ENCODE measurements at places on chromosomes 2 and 18.

DNA sequence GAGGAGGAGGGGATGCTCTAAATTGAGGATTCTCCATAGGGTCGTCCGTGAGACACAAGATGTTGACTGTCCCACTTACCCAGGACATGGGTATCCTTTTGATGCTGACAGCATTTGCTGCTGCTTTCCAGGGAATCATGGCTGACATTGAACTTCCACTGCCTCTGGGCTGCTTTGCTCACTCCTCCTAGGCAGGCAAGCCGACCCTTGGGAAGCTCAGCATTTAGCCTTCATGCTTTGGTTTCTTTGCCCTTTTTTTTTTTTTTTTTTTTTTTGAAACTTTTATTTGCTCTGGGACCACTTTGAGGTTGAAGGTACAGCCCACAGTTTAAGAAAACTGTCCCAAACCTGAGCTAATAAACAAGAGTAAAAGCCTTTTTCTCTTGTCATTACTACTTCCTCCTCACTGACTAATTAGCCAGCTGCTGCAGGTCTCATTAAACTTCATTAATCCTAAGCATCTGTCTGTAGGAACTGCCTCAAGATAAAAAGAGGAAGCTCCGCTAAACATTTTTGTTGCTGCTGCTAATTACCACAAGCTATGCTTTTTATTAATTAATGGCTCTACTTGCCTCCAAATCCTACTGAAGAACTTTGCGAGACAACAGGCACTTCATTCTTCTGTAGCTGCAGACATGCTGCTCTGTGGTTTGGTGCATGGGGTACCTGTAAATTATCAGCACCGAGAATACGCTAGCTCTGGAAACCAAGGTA lies 125.4 kb downstream of the SPTBN1 start:
- H3K36me3 ChIP-seq = peaks cover 79% of the 10 kb centered on the region
- peak overlapping the region; percentile 63 for H3K27ac ChIP-seq

DNA sequence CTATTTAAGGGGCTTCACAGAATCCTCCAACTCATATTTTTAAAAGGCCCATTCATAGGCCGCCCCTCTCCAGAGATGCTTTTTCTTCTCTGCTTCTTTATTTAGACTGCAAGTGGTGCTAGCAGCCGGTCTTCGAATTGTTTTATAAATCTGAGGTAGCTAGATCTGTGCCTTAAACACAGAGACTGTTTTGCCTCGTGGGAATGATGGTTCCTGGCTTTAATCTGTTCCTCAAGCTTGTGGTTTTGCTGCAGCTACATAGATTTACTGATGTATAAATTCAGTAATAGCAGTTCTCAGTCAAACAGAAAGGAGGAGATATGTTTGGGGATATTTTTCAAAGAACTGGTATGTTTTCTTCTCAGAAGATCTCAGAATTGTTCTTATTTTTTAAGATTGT lies 45.3 kb downstream of the TNFRSF11A start:
- no peak overlapping the region for H3K27ac ChIP-seq
- no peak overlapping the region for H3K4me3 ChIP-seq
- H3K4me1 ChIP-seq = peaks cover 21% of the 10 kb centered on the region
- H3K36me3 ChIP-seq = peaks cover 58% of the 10 kb centered on the region

DNA sequence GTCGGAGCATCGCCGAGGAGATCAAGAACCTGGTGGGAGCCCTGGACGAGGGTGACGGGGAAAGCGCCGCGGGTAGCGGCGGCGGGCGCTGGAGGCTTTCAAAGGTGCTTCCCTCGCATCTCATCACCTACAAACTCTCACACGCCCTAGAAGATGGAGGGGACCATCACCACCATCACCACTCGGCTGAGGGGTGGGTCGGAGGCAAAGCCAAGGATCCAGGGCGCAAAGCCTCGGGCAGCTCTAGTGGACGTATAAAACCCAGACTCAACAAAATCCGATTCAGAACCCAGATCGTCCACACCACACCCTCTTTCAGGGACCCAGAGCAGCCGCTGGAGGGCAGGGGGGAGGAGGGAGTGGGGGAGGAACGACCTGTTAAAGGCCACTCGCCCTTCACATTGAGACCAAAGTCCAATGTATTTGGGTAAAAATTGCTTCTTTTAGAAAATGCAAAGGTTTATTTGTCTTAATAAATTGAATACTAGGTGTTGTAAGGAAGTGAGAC lies 1.5 kb downstream of the SOWAHC start:
- no peaks in the 10 kb centered on the region for H3K27me3 ChIP-seq
- H3K36me3 ChIP-seq = peaks cover 47% of the 10 kb centered on the region
- peak overlapping the region; percentile 73 for H3K4me3 ChIP-seq
- H3K27ac ChIP-seq = peak overlapping the region; percentile 81
- no peaks in the 10 kb centered on the region for H3K4me1 ChIP-seq
- peak; percentile 41 for DNase-seq

GRCh38 chr2:99666256-99666655 lies 176.4 kb upstream of the REV1 start:
- H3K27ac ChIP-seq = no peak overlapping the region
- DNase-seq = no peak
- H3K36me3 ChIP-seq = no peaks in the 10 kb centered on the region
- no peaks in the 10 kb centered on the region for H3K4me1 ChIP-seq
- no peak overlapping the region for H3K4me3 ChIP-seq

DNA sequence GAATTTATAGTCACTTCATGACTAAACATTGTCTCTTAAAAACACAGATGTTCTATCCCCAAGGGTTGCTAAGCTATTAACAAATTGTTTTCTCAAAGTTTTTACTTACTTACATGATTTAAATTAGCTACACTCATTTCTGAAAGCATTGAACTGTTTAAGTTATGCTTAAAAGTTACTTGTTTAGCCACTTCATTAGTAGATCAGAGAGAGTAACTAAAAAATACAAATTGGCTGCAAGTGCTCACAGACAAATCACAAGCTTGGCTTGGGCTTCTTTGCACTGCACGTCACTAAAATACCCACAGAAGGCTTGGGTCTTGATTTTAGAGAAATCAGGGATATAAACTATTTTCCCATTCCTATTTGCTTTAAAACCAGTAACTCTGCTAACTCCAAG lies 114.1 kb upstream of the SMAD7 start:
- no peak overlapping the region for H3K27ac ChIP-seq
- H3K4me3 ChIP-seq = no peak overlapping the region
- no peaks in the 10 kb centered on the region for H3K36me3 ChIP-seq
- H3K27me3 ChIP-seq = no peaks in the 10 kb centered on the region

- H3K4me1 ChIP-seq = peaks cover 19% of the 10 kb centered on the region
- H3K27ac ChIP-seq = no peak overlapping the region
- H3K4me3 ChIP-seq = no peak overlapping the region
- DNase-seq = no peak
- no peaks in the 10 kb centered on the region for H3K27me3 ChIP-seq
- H3K36me3 ChIP-seq = no peaks in the 10 kb centered on the region
Measured at GRCh38 chr2:228652366-228652765, 470.9 kb upstream of the SPHKAP start.

DNA sequence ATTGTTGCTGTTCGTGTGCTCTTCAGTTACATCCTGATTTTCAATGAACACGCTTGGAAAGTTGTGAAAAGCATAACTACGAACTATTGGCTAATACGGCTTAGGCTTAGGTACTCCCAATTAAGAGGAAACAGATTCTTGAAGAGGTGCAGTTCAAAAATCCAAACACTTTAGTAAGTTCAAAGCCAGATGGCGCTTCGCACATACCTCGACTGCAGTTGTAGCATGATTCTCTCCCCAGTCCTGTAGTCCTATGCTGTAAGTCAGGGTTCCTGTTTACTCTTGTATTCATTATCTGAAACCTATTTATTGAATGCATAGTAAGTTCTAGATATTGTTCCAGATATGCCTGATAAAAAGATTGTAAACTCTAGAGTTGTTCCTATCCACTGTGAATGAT lies 165.2 kb downstream of the TRIB2 start:
- H3K36me3 ChIP-seq = no peaks in the 10 kb centered on the region
- DNase-seq = no peak
- no peak overlapping the region for H3K27ac ChIP-seq
- no peak overlapping the region for H3K4me3 ChIP-seq
- H3K4me1 ChIP-seq = peaks cover 9% of the 10 kb centered on the region

- peaks cover 44% of the 10 kb centered on the region for H3K27me3 ChIP-seq
- no peaks in the 10 kb centered on the region for H3K4me1 ChIP-seq
- H3K27ac ChIP-seq = no peak overlapping the region
- no peaks in the 10 kb centered on the region for H3K36me3 ChIP-seq
- no peak overlapping the region for H3K4me3 ChIP-seq
Measured at GRCh38 chr2:85215448-85216401, 82.5 kb downstream of the TCF7L1 start.

DNA sequence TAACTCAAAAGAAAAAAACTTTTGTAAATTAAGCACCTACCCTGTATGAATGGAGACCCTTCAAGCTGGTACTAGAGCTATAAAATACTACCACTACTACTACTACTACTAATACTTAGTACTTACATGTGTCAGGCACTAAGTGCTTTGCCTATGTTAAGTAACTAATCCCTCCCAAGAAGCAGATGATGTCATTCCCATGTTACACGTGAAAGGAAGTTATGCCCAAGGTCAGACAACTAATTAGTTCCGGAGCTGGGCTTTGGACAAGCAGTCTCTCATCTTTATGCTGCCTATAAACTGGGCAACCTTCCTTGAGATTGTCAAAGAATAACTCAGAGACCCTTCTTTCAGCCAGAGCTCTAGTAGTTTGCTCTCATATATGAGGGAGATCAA lies 13.9 kb upstream of the ATP6V1B1 start:
- no peaks in the 10 kb centered on the region for H3K36me3 ChIP-seq
- no peak overlapping the region for H3K4me3 ChIP-seq
- H3K4me1 ChIP-seq = no peaks in the 10 kb centered on the region
- H3K27me3 ChIP-seq = peaks cover 26% of the 10 kb centered on the region

DNA sequence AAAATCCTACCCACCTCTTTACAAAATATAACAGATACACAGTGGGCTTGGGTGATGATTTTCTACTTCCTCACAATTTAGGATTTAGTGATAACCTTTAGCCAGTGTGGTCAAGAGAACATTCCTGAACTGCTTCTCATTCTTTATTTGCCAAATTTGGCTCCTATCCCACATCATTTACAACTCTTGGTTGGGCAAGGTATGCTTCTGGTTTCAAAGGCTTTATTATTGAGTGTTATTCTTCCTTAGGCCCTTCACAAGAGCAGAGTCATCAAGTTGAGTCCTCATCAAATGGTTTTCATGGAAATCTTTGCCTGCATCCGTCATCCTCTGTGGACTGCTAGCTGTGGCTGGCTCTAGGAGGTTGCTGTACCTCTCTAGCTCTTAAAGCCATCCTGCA lies 472.0 kb upstream of the ETAA1 start:
- H3K4me1 ChIP-seq = peaks cover 29% of the 10 kb centered on the region
- H3K36me3 ChIP-seq = peaks cover 5% of the 10 kb centered on the region
- H3K4me3 ChIP-seq = no peak overlapping the region
- H3K27me3 ChIP-seq = no peaks in the 10 kb centered on the region
- DNase-seq = peak; percentile 7

- H3K27me3 ChIP-seq = no peaks in the 10 kb centered on the region
- H3K4me3 ChIP-seq = no peak overlapping the region
- H3K4me1 ChIP-seq = peaks cover 42% of the 10 kb centered on the region
- DNase-seq = peak; percentile 83
- H3K36me3 ChIP-seq = peaks cover 6% of the 10 kb centered on the region
Measured at GRCh38 chr2:56444339-56444738, 260.5 kb downstream of the CCDC85A start.

DNA sequence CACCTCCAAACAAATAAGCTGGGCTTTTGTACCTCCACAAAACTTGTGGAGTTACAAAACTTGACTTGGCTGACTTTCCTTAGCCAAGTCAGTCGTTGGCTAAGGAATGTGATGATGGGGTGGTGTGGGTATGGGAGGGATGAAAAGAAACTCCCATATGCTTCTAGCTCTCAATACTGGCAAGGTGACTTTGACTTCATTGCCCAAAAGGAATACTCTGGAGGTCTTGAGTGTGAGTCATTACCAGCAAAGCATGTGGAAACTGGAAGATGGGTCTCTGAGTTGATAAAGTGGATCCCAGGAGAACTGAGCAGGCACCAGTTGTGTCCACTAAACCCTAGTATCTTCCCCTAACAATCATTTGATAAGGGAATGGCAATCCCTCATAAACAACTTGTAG lies 226.7 kb downstream of the GULP1 start:
- H3K27me3 ChIP-seq = no peaks in the 10 kb centered on the region
- H3K36me3 ChIP-seq = peaks cover 5% of the 10 kb centered on the region
- no peak overlapping the region for H3K4me3 ChIP-seq
- H3K4me1 ChIP-seq = peaks cover 7% of the 10 kb centered on the region
- DNase-seq = no peak

DNA sequence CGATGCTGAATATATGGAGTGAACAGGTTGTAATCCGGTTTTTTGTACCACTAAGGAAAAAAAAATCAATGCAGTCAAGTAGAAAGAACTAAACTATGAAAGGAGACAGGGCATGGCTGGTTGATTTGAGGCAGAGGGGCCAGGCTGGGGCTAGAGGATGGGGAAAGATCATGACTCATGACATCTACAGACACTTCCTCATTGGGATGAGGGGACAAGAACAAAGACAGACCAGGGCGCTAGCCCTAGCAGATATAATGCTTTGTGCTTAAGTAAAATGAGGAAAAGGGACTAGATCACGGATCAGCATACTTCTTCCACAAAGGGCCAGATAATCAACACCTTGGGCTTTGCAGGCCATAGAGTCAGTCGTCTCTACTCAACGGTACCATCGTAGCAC lies 55.8 kb downstream of the ST6GAL2 start:
- no peaks in the 10 kb centered on the region for H3K4me1 ChIP-seq
- H3K27ac ChIP-seq = no peak overlapping the region
- no peaks in the 10 kb centered on the region for H3K27me3 ChIP-seq
- DNase-seq = no peak

DNA sequence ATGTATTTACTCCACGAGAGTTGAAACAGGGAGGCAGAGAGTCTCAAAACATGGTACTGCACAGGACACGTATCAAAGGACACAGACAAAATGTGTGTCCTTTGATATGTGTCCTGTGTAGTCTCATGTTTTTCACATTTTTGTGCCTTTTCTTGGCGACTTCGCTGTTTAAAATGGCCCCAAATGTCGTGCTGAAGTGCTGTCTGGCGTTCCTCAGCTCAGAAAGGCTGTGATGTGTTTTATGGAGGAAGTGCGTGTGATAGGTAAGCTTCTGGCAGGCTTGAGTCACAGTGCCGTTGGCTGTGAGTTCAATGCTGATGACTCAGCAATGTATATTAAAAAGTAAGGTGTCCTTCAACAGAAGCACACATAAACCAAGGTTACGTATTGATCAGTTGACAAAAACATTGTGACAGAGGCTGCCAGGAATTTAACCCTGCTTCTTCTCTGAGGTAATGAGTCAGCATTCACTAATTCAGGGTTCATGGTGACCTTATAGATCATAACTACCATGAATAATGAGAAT lies 78.2 kb downstream of the DYSF start:
- peak; percentile 35 for DNase-seq
- no peaks in the 10 kb centered on the region for H3K4me1 ChIP-seq
- H3K27ac ChIP-seq = no peak overlapping the region
- no peak overlapping the region for H3K4me3 ChIP-seq

DNA sequence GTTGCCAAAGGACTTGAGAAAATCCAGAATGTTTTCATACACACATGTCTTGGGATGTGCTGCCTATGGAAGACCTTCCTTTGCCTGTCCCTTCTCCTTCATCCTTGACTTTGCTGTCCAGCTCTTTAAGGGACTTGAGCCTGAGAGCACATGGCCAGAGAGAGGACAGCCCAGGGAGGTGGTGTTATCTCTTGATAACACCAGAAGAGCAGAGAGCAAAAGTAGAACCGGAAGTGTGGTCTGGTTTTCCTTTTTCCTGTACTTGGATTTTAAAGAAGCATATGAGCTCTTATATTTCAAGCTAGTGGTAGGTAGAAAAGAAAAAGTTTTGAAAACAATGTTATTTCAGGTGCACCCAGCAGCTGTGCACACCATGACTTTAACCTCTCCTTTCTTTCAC lies 94.1 kb upstream of the ZNF532 start:
- H3K4me3 ChIP-seq = no peak overlapping the region
- H3K36me3 ChIP-seq = no peaks in the 10 kb centered on the region
- H3K27me3 ChIP-seq = peaks cover 16% of the 10 kb centered on the region
- DNase-seq = no peak
- no peak overlapping the region for H3K27ac ChIP-seq

Measured in Calu3 (cell line).